Effector CD8-positive, alpha-beta T cell (primary cell): ENCODE measurements at places on chromosomes 1 and 21.

DNA sequence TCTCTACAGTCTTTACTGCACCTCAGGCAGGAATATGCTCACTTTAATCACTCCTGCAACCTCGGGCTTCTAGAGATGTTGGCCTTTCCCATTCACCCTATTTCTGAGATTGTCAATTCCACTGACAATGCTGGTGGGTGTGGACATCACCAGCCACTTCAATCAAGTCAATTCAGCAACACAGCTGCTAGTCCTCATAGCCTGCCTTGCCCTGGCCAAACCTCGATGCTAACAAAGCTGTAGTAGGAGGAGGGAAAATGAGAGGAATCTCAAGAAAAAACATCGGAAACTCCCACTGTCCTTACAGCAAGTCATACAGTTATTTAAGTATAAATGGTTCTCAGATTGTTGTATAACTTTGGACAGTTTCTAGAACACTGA is 155.0 kb downstream of the KCNH1 start:
- DNase-seq: no peak

DNA sequence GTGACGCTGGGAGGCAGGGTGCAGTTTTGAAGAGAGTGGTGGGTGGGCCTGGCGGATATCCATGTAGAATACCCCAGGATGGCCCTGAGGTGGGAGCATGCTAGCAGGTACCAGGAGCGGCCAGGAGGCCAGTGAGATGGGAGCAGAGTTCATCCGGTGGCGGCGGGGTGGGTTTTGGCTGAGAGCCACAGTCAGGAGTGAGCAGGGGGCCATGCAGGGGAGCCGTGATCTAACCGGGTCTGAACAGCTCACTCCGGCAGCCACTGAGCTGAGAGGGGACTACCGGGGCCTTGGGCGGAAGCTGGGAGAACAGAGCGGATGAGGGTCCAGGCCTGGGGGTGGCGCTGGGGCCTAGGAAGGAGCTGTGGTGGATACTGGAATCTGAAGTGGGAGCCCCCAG is 47.6 kb upstream of the LRP8 start:
- DNase-seq: no peak

- DNase-seq: no peak
Measured at GRCh38 chr21:33185852-33186251, 43.9 kb upstream of the IFNAR2 start.

GRCh38 chr1:174953285-174954072 is 46.3 kb upstream of the CACYBP start:
- no peak for DNase-seq

DNA sequence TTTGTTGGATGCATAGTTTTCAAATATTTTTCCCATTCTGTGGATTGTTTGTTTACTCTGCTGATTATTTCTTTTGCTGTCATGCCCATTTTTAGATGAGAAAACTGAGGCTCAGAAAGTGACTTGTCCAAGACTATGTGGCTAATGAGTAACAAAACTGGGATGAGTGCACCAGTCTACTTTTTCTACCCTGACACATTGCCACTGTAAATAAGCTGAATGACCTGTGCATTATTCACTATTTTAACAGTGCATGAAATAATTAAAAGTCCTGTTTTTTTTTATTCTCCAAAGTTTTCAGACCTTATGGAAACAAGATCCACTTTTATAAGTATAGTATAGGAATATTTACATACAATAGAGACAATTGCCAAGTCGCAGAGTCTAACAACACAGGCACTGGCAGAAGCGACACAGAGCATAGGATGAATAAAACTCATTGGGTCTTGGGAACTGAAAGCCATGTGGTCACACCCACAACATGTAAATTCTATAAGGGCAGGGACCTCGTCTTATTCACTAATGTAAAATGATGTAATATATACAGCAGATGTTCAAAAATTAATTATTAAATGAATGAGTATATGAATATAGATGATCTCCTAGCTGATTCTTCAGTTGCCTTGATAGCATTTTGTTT is 45.2 kb downstream of the HLX start:
- DNase-seq: no peak

- no peak for DNase-seq
Measured at GRCh38 chr1:152981146-152981871, 2.6 kb upstream of the SPRR1A start.

DNA sequence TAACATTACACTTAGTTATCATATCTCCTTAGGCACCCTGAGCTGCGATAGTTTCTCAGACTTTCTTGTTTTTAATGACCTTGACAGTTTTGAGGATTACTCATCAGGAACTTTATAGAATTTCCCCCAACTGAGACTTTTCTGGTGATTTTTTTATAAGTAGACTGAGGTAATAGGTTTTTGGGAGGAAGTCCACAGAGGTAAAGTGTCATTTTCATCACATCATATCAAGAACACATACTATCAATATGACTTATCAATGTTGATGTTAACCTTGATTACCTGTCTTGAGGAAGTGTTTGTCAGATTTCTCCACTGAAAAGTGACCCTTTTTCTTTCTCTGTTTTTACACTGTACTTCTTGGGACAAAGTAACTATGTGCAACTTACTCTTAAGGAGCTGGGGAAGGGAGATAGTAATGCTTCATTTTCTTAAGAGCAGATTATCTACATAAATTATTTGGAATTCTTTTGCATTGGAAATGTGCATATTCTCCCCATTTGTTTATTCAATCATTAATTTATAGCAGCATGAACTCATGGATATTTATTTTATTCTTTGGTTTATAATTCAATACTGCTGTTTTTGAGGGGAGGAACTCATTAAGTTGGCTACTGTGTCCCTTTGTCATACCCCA is 72.8 kb upstream of the HSD17B7 start:
- no peak for DNase-seq

DNA sequence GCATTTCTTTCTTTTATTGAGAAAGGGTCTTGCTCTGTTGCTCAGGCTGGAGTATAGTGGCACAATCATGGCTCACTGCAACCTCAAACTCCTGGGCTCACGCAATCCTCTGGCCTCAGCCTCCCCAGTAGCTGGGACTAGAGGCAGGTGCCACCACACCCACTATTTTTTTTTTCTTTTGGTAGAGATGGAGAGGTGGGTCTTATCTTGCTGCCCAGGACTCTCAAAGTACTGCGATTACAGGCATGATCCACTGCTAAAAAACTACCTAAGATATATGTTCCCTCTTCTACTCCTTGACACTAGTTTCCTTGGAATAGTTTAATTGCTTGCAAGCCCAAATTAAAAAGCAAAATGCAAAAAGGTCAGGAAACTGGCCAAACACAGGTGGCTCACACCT is 56.9 kb upstream of the GUCA2A start:
- DNase-seq: no peak

GRCh38 chr1:45769261-45769932 is 18.9 kb upstream of the IPP start:
- no peak for DNase-seq

- no peak for DNase-seq
Measured at GRCh38 chr1:26153966-26154532, 4.8 kb upstream of the FAM110D start.

GRCh38 chr1:27102707-27103468 is 52.0 kb downstream of the SLC9A1 start:
- peak; percentile 66 for DNase-seq

DNA sequence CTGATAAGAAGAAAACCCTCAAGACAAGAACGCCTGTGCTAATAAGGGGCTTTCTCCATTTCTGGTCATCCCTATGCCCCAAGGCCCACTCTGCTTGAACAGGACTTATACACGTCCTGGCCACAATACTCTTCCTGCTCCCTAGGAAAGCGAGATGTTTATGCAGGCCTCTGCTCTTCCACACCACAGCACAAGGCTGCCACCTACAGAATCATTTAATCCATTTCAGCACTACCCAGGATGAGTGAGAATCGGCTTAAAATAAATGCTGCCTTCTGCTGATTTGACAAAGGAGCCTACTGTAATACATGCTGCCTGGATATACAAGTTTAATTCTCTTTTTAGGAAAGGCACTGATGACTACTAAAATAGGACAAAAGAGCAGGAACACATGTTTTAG is 29.4 kb downstream of the FRRS1 start:
- no peak for DNase-seq

DNA sequence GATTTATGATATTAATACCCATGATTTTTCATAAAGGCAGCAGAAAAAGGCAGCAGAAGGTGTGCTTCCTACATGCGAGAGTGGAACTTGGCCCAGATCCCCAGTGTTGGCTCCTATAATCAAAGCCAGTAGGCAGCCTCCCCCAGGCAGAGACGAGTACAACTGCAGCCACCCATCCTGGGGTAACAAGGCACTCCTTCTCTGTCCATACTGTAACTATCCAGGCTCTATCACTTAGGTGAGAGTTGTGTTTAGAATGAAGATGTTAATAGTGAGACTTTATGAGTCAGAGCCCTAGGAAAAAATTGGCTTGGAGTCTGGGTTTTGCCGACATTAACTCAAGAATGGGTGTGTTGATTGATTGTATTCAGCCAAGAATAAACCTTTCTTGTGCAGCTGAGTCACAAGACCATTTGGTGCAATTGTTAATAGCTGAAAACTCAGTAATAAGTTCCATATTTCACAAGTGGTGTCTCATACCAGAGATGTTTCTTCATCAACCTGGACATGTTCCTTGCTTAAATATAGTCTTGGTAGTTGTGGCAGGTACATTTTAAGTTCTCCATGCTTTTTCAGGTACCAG is 322.3 kb downstream of the DUSP10 start:
- no peak for DNase-seq

GRCh38 chr1:194062962-194063361 is 876.5 kb upstream of the B3GALT2 start:
- no peak for DNase-seq

DNA sequence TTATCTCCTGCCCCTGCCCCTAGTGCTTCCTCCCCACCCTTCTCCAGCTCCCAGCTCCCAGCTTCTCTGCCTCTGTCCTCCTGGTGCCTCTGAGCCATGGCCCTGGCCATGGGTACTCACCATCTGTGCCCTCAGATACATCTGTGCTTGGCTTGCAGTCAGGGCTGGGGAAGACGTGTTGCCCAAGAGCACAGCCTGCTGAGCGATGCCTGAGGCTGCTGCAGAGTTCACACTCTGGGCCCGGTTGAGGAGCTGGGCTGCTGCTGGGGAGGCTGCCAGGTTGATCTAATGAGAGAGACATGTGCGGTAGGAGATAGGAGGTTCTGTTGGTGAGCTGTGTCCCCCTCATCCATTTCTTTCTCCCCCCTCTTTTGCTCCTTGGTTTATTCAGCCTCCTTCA is 49.4 kb upstream of the A3GALT2 start:
- no peak for DNase-seq

GRCh38 chr1:51316113-51316845 is 14.1 kb downstream of the TTC39A start:
- no peak for DNase-seq

- DNase-seq: no peak
Measured at GRCh38 chr1:55233145-55233777, 18.1 kb upstream of the USP24 start.

DNA sequence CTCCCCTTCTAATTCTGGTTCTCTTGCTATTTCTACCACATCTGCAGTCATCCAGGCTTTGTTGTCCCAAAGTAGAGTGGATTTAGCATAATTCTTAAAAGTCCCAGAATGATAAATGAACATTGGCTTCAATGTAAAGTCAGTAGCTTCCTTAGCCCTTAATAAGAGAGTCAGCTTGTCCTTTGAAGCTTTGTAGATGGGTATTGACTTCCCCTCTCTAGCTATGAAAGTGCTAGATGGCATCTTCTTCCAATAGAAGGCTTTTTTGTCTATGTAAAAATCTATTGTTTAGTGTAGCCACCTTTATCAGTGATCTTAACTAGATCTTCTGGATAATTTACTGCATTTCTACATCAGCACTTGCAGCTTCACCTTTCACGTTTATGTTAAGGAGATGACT is 181.4 kb upstream of the B3GALT2 start:
- no peak for DNase-seq

DNA sequence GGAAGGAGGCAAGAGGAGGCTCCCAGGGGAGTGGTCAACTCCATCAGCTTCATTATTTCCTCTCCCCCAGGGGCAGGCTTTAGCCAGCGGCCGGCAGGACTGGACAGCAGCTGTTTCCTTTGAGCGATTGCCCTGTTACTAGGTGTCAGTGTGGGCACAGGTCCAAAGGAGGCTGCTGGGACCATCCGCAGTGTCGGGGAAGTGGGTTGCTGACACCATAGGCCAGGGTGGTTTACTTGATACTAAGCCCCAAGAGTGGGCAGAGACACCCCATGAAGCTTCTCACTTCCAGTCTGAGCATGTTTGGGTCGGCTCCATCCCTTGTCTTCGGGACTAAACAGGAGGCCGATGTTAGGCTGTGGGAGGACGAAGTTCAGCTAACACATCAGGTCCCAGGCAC is 63.6 kb downstream of the KAZN start:
- DNase-seq: no peak

- DNase-seq: no peak
Measured at GRCh38 chr21:35406635-35407034, 357.5 kb upstream of the RUNX1 start.

GRCh38 chr1:19347533-19348172 is 35.5 kb downstream of the SLC66A1 start:
- no peak for DNase-seq

GRCh38 chr1:244573768-244574167 is 79.2 kb upstream of the DESI2 start:
- DNase-seq: no peak

- DNase-seq: no peak
Measured at GRCh38 chr1:100045206-100045605, 75.4 kb downstream of the SLC35A3 start.

GRCh38 chr21:26732432-26733221 is 112.6 kb downstream of the ADAMTS1 start:
- DNase-seq: no peak

GRCh38 chr1:89179343-89179742 is 3.5 kb upstream of the GBP7 start:
- no peak for DNase-seq

DNA sequence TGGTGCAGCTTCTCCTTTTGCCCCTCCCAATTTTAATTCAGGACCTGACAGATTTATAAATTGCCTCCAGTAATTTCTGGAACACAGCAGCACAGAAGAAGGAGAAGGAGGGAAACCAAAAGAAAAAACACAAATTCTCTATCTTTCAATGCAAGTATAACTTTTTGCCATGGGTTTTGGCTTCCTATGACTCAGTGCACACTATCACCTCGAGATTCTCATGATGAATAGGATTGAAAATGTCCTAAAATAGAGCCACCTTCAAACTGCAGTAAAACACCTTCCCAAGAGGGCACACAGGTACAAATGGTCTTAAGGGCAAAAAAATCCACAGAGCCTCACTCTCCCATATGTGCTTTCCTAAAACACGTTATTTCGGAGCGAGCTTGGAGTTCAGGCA is 113.6 kb downstream of the HLCS start:
- no peak for DNase-seq

GRCh38 chr1:89962742-89963075 is 32.2 kb upstream of the ZNF326 start:
- DNase-seq: no peak
